Fibroblast of skin of scalp (primary cell): ENCODE measurements at places on chromosomes 3 and 15.

DNA sequence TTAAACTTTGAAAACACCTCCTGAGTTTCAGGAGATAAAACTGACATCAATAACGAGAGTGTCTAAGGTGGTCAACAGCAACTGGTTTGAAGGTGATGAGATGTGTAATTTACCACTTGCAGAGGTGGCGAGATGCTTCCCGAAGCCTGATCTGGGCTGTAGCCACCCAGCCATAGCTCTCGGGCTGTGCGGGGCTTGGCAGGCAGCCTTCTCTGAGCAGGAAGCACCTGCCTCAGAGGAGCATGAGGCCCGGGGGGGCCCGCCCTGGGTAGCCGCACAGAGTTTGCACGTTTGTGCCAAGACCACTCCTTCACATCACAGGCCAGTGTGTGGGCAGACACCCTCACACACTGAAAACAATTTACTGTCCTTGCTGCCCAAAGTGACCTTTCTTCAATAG is 220.3 kb downstream of the CACNA2D3 start:
- DNase-seq, result no peak

DNA sequence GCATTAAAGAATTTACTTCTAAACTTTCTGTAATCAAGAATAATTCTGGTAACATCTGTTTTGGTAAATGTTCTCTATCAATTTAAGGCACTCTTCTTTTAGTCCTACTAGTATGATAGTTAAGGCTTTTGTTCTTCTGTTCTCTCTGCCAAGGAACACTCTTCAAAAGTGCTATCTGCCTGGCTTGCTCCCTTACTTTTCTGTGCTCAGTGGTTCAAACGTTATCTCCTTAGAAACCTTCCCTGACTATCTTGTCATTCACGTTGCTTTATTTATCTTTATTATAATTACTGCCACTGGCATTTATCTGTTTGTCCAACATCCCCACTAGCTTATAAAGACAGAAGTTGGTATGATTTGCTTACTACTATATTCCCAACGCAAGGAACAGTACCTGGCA is 59.2 kb downstream of the RFX7 start:
- no peak for DNase-seq

DNA sequence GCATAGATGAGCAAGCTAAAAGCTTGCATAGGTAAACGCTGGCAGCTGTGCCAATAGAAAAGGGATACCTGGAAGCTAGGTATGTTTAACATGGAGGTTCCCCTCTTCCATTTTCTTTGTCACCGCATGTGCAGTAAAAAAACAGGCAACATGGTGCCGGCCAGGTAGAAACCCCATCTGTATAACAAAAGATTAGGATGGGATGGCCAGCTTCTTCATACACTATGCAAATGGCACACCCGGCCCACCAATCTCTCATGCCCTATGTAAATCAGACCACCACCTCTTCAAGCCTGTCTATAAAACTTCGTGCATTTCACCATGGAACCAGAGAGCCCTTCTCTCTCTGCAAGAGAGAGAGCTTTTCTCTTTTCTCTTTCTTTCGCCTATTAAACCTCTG is 224.3 kb upstream of the P2RY1 start:
- no peak for DNase-seq

- no peak for DNase-seq
Observed at GRCh38 chr3:189419038-189419437, 212.2 kb upstream of the TP63 start.

DNA sequence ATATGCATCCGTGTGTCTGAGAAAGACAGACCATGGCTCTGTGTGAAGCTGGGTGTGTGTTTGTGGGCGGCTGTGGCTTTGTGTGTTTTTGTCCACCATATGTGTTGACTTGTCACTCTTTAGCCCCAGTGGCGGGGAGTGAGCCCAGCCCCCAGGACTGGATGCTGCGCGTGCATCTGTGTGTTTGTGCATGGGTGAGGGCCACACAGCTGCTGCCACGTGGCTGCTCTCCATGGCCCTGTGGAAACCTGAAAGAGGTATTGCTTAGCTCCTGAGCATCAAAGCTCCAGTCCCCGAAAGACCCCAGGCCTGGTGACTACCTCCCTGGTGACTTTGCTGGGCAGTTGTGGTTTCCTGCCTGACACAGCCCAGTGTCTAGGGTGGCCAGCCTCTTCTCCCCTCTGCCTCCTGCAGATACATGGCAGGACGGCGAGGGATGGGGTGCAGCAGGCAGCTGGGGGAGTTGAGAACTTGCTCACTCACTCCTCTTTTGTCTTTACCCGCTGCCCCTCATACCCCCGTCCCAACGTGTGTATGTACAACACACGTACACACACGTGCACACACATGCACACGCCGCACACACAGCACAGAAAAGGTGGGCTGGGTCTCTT is 6.5 kb downstream of the EPHB3 start:
- peak; percentile 36 for DNase-seq

- DNase-seq, result no peak
Observed at GRCh38 chr3:115072265-115073021, 74.6 kb downstream of the ZBTB20 start.

DNA sequence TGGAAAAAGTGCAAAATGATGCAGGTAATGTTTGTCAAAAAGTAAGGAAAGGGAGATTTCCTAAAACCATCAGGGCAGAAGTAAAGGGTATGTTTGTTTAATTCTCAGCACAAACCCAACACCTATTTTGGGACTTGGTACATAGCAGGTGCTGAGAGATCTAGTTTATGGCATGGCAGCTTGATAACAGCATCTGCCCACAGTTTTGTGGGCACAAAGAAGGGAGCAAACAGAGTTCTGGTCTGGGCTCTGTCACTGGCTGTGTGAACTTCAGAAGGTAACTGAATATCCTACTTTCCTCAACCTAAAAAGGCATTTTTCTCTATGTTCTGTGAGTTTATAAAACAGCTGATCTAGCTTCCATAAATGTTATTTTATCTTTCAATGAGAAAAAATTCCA is 141.6 kb downstream of the PLCH1 start:
- DNase-seq, result no peak

DNA sequence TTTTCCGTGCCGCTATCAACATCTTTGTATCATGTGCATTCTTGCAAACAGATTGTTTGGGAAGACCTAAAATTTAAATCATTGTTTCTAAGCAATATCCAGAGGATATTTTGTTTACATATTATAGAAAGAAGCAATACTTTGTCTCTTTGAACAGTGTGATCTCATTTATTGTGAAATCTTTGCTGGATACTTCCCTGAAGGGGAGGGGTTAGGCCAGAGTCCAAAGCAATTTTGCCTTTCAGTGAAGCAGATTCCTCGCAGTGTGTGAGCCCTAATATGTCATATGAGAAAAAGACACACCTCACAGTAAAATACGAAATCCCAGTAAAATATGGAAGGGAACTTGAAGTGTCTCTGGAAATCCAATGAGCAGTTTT is 158.7 kb upstream of the SLCO3A1 start:
- DNase-seq, result peak; percentile 61

GRCh38 chr15:69562116-69562515 is 109.5 kb downstream of the RPLP1 start:
- DNase-seq, result no peak

DNA sequence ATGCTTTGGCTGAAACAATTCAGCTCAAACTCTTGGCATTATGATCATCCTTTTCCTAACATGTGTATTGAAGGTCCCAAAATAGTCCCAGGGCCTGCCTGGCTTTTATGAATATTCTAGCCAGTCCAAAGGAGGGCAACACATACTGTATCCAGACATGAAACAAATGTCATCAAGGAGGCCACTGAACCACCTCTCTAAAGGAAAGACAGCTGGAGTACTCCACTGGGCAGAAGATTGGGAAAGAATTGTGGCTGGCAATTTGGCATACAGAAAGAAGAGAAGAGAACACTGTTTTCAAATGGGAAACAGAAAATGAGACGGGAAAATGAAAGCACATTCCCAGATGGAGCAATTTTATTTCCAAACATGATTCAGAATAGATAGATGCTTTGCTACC is 80.6 kb downstream of the NCEH1 start:
- DNase-seq, result no peak

GRCh38 chr3:182491577-182491976 is 301.7 kb upstream of the ATP11B start:
- DNase-seq, result no peak

DNA sequence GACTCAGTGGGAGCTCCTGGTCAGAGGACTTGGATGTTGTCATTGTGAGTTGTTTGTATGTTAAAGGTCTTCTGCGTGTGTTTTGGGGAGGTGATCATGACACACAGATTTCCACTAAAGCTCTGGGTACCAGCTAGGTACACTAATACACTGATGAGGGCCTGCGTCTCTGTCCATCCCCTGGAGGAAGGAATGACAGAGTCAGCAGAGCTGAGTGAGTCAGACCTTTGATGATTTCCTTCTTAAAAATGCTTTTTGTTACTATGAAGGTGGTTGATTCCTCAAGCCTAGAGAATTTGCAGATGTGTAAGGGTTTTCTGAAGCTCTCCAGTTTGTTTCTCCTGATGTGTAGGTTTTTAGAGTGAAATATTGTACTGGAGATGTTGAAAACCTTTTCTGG is 424.1 kb upstream of the TPM1 start:
- peak; percentile 85 for DNase-seq

GRCh38 chr3:119069725-119070124 is 35.1 kb upstream of the IGSF11 start:
- no peak for DNase-seq

- DNase-seq, result peak; percentile 64
Observed at GRCh38 chr3:42090973-42091731, at the start of gene TRAK1. TSS of gene TRAK1 (plus strand) at chr3:42091357. CDS start at chr3:42091470, 113 bp downstream.

GRCh38 chr3:48273594-48274211 is 32.8 kb downstream of the ZNF589 start:
- peak; percentile 56 for DNase-seq

- no peak for DNase-seq
Observed at GRCh38 chr15:93029214-93029835, 59.7 kb downstream of the RGMA start.

DNA sequence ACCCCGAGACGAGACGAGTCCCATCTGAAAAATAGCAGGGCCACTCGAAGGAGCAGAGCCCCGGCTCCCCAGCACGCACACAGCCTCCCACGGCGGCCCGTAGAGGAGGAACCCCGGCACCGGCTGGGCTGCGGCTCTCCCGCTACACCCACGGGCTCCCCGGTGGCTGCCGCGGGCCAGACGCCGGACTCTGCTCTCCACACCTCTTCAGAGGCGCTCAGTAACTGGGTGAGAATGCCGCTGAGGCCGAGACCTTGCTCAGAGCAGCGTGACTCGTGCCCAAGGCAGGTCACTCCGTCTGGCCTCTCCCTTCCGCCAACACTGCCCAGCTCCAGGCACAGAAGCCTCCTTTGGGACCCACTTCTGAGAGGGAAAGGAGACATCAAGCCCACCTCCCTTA is 34.4 kb downstream of the TNK2 start:
- peak; percentile 18 for DNase-seq

DNA sequence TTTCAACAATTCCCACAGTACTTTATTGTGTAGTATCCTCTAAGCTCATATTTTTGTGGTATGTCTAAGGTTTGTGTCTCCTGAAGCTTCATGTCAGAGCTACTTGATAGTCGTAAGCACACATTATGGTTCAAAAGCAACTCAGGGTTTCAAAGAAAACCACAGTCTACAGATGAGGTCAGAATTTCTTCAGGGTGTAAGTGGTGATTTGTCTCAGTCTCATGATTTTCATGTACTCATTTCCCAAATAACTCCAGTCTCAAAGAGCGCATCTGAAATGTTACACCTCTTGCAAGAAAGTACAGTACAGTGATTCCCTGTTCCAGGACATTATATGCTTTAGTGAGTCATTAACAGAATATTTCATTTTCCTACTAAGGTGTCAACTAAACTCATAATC is 47.5 kb upstream of the SSR3 start:
- DNase-seq, result no peak

DNA sequence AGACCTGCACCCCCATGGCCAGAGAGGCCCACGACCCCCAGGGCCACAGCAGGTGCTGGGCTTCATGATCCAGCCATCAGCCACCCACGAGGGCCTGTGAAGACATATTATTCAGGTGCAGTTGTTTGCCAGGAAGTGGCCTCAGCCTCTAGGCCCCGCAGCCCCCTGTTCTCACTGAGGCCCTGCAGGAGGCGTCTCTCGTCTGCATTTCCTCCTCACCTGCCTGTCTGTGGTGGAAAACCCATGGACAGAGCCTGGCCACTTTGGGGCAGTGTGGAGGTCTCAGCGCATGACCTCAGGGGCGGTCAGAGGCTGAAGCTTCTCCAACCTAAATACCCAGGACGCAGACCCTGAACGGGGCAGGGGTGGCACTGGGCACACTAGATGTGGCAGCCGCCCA is 18.6 kb downstream of the UROC1 start:
- DNase-seq, result no peak

DNA sequence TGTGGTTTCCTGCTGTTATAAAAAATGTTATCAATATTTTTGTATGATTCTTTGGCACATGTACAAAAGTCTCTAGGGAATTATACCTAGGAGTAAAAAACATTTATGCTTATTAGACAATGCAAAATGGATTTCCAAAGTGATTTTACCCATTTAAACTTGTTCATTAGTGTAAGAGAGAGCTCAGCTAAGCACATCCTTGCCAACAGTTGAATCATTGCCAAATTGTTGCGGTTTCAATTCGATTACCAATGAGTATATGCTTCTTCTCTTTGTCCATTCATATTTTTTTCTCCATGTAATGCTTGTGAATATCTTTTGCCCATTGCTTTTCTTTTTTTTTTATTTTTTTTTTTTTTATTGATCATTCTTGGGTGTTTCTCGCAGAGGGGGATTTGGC is 17.2 kb downstream of the CASR start:
- no peak for DNase-seq

- no peak for DNase-seq
Observed at GRCh38 chr3:8732413-8732812, 1.2 kb upstream of the CAV3 start.

DNA sequence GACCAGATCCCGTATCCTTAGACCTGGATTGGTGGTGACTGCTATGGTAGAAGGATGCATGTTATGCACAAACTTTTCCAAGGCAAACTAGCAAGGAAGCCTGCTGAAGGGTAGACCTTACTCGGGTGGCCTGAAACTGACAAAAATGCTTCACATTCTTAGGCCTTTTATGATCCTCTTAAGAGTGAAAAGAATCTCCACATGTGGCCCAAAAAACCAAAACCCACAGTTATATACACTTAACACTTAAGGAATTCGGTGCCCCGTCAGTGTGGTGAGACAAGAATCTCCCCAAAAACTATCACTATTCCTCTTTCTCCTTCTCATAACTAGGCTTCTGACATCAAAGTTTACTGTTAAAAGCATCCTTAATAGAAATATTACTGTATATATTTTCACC is 130.1 kb upstream of the SOX2 start:
- peak; percentile 92 for DNase-seq

GRCh38 chr15:82043796-82044372 is 1.9 kb downstream of the MEX3B start:
- peak; percentile 21 for DNase-seq

- DNase-seq, result no peak
Observed at GRCh38 chr15:38247336-38247735, 5.3 kb upstream of the SPRED1 start.

- peak; percentile 57 for DNase-seq
Observed at GRCh38 chr15:70726753-70727152, 36.6 kb downstream of the UACA start.

GRCh38 chr3:10551821-10552630 is 46.6 kb upstream of the ATP2B2 start:
- peak; percentile 12 for DNase-seq
